Body of pancreas (tissue), 4 donors: ENCODE measurements at places on chromosomes 5 and 9.

DNA sequence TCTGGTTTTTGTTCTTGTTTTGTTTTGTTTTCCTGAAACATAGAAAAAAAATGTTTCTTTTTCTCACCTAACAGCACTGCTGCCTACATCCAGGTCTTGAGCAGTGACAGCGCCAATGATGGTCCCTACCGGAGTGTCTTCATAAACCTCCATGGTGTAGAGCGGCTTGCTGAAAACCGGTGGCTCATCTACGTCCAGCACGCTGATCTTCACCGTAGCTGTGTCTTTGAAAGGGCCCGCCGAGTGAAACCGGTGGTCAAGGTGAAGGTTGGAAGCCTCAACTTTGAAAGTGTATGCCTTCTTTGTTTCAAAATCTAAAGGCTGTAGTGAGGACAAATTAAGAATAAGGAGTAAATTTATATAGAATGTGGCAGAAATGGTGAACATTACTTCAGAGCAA is 1051.0 kb downstream of the CDH12 start:
- no peak for DNase-seq

DNA sequence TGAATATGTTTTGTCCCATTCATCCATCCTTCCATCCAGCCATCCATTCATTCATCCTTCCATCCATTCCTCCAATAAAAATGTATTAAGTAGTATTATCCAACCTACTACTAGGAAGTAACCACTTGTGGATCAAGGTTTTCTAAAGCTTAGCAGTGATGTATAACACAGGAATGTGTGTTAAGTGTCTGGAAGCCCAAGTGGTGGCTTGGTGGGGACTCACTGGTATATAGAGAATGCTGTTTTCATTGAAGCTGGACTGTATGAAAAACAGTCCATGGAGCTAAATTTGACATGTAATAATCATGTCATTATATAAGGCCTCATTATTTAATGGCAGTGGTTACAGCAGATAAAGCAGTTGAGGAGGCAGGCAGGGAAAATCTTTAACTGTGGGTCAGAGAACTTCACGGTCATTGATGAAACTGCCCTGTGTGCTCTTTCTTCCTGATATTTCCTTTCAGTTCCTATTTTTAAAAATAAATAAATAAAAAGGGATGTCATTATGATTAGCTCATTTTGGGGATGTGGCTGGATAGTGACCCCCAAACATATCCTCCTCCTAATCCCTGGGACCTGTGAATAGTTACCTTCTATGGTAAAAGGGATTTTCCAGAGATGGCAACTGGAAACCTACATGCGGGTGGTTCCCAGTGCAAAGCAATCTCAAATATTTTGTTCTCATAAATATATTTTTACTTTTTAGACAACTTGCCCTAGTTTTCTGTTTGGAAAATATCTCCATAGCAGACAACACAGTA is 82.3 kb downstream of the DAPK1 start:
- DNase-seq: no peak

GRCh38 chr5:174059247-174059646 is 13.7 kb downstream of the NSG2 start:
- no peak for DNase-seq

DNA sequence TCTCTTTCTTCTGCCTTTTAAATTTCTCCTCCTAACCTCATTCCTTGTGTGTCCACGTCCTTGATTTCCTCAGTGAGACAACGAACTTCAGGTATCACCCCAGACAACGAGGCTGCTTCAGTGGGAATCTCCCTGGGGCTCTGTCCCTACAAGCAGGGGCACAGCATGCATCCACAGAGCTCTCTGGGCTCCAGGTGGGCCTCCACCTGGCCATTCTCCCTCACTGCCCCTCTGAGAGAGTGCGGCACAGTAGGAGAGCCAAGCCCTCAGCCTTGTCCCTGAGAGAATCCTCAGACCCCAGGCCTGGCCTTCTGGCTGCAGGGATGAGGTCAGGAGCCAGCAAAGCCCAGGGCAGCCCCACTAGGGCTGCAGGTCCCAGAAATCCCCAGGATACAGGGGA is 105.3 kb downstream of the LHFPL2 start:
- DNase-seq: no peak

DNA sequence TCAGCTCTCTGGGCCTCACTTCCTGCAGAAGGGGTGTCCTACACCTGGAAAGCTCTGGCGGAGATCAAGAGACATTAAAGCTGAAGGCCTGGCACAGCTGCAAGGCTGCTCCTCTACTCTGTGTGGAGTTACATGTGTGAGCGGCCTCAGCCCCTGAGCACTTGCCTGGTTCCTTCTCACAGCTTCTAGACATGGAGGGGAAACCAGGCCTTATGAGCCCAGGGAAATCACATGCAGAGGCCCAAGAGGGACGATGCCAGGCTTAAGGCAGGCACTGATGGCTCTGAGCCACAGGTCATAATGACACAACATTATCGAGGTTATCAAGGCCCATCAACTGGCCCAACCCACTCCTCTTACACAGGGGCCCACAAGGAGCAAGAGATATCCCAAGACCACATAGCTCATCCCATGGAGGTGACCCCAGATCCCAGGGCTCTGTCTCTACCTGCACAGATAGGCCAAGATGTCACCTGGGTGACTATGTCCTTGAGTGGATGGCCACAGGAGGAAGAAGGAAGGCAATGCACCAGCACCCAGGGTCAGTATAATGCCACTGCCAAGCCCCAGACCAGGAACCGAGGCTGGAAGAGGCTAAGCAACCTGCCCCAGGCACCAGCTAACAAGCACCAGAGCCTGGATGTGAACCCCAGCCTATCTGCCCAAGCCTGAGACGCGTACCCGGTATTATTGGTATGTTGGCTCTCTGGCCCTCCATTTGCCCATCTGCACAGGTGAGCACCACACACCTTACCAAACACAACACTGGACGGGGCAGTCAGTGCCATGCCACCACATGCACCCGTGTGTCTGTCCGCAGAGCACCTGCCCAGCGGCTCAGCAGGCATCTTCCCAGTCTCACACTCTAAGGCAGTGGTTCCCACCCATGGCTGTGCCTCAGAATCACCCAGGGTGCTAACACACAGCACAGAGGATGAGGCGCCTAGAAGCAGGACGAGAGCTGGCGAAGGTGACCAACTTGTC is 143.3 kb downstream of the GABBR2 start:
- no peak for DNase-seq

GRCh38 chr9:20683351-20684034 is 566 bp upstream of the FOCAD start:
- peak; percentile 65 for DNase-seq

DNA sequence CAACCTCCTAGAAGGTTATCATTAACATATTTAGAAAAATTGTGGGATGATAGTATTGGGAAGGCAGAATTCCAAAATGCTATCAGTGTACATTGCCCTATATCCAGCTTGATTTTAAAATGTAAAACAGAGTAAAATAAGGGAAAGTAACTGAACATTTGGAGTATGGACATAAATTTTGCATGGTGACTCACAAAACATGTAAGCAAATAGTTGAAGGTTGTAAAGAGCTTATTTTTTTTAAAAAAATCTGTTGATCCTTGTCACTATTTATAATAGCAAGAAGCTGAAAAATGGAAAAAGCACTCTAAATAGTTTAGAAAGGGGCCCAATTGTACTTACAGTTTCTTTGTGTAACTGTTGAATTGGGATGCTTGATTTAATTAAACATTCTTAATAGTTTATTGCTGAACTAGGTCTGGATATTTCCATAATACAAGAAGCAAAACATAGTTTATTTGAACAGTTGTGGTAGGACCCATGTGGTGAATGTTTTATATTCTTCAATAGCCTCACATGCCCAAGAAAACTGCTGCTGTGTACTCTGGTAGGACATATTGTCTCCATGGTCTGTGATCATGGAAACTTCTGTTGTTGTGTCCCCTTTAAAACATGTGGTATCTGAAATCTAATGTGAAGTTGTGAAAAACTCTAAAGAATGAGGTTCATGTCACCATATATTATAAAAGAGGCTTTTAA is 82.4 kb downstream of the NNT start:
- no peak for DNase-seq

- DNase-seq: no peak
These were observed 71.9 kb downstream of the RAB24 start for GRCh38 chr5:177231479-177232250.

DNA sequence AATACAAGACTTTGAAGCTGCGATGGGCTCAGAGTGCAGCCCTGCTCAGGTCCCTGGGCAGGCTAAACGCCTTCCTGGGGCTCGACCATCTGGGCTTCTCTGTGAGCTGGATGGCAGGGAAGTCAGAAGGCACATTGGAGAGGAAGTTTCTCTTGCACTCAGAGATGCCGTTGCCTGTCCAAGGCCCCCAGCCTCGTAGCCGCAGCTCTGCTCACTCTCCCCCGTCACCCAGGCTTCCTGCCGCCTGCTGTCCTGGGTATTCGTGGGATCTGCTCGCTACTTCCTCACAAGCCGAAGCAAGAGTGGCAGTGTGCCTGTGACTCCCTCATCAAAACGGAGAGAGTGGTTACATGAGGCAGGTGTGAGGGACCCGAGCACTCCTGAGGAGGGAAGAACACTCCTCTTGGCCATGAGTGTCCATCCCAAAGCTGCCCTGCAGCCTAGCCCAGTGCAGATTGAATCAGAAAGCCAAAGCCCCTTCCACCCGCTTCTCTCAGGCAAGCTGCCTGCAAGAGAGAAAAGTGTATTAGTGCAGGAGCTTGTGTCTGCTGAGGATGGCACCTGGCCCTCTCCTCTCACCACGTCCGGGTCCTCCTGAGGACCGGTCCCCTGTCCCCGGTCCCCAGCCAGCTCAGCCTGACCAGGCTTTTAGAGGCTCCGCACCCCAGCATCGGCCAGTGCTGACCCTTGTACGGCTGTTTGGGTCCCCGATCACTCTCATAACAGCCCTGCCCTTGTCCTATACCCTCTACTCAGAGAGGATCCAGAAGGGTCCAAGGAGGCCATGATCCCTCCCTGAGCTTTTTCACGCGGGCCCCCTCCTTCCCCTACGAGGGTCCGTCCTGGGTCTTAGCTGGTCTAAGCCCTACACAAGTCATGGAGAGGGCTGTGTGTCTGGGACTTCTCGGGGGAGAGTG is 7.3 kb downstream of the FCN2 start:
- no peak for DNase-seq

DNA sequence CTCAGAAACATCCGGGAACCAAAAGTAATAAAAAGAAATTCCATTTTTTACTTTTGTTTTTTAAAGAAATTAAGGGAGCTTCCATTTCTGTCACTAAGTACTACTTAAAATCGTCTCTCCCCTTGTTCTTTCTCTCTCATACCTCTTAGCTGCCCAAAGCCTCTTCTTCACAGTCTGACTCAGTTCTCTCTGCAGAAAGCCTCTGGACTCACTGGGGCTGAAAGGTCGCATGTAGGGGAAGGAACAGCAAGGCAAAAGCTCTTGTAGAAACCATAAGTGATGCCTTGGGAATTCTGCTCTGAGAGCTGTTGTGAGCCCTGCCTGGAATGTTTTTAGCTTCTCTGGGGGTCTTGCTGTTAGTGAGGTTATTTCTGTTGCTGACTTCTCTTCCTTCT is 100.8 kb upstream of the RANBP3L start:
- DNase-seq: no peak

GRCh38 chr9:89020754-89021153 is 29.5 kb downstream of the S1PR3 start:
- DNase-seq: no peak

DNA sequence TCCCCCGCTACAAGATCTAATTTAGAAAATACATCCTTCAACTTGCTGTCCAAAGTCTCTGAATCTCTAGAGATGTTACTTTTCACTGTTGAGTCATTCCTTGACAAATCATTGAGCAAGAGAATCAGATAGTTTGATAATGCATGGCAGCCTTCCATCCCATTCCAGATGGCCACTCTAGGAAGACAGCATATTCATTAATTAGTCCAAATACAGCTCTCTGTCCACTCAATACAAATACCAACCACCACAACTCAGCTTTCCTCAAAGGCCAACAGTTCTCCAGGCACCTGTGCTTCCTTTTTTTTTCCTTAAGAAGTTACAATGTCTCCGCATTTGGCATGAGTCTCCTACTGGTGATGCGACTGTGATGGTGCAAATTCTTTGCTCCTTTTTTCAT is 72.3 kb downstream of the DROSHA start:
- no peak for DNase-seq

- DNase-seq: no peak
These were observed 1.3 kb downstream of the TNC start for GRCh38 chr9:115116421-115117284.

- DNase-seq: no peak
These were observed 242.2 kb downstream of the SMARCA2 start for GRCh38 chr9:2257248-2257929.

DNA sequence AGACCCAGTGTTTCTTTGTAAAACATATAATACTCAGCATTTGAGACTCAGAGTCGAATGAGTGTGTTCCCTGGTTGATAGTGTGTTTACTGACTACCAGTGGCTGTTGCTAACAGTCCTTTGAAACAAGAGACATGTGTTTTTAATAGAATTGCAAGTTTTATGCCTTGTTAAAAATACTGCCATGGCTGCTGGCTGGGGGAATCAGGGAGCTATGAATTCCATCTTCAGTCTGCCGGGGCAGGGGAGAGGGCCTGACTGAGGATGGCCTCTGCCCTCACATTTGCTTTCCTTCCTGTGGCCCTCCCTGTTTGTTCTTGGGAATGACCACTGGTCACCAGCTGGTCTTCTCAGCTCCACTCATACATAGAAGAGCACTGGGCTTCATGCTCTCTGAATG is 63.8 kb downstream of the PDZD2 start:
- DNase-seq: no peak

- DNase-seq: peak; percentile 48
These were observed 5.1 kb upstream of the SMIM15 start for GRCh38 chr5:61167382-61167781.

- no peak for DNase-seq
These were observed 22.1 kb upstream of the UBAP2 start for GRCh38 chr9:34070606-34071324.

GRCh38 chr5:14716755-14717752 is 52.5 kb downstream of the OTULIN start:
- no peak for DNase-seq

GRCh38 chr9:6829536-6829935 is 71.8 kb downstream of the KDM4C start:
- DNase-seq: no peak

GRCh38 chr5:74233571-74233970 is 407.0 kb downstream of the ENC1 start:
- no peak for DNase-seq

DNA sequence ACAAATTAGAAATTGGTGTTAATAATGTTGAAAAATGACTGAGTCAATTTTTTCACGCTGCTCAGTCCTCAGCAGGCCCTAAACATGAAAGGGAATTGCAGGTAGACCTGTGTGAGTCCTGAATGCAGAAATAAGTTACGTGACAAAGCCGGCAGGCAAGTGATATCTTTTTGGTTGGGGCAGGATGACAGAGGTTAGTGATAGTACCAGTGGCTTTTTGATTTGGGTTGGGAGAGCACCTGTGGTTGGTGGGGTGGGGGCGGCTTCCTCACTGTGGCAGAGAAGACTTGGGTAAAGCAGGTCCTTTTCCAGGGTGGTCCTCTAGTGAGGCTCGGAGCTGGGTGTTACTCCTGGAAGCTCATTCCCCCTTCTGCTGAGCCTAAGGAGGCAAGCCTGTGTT is 164.7 kb downstream of the TMEM167A start:
- DNase-seq: no peak

- DNase-seq: no peak
These were observed 72.4 kb downstream of the CTSL start for GRCh38 chr9:87798261-87798833.

GRCh38 chr5:90015584-90016018 is 394.0 kb downstream of the CETN3 start:
- DNase-seq: no peak
